ENCODE measurements at places on chromosomes 7 and 10.

- DNase-seq, result no peak
Observed at GRCh38 chr7:100567751-100568175, 5.9 kb downstream of the SAP25 start.

- no peak for DNase-seq
Observed at GRCh38 chr10:12507165-12507850, 158.0 kb downstream of the CAMK1D start.

DNA sequence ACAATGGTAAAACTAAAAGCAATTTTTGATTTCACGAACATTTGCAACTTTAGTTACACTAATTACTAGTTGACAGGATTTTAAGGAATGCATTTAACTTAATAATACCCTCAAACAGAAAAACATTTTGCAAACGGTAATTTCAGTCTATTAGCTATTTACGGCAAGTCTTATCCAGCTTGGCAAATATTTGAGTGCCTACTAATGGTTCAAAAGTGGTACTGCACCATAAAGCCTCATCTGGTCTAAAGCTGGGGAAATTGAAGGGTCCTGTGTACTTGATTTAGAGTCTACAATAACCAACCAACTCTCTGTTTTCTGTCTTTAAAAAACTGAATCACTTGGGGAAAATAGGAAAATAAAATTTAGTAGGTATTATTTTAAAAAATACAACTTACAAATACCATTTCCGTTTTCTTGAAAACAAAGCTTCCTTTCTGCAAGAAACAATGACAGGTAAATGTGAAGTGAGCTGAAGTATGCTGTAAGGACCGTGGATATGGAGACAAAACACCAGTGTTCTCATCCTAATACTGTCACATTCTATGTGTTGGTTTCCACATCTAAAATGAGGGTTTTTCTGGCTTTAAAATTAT lies 142.3 kb downstream of the VPS50 start:
- peak; percentile 24 for DNase-seq

GRCh38 chr7:47080816-47081215 lies 501.1 kb downstream of the TNS3 start:
- no peak for DNase-seq

GRCh38 chr10:31477584-31477983 lies 158.6 kb downstream of the ZEB1 start:
- DNase-seq, result no peak

GRCh38 chr10:84824525-84824924 lies 496.1 kb downstream of the CCSER2 start:
- DNase-seq, result no peak

- no peak for DNase-seq
Observed at GRCh38 chr10:132563485-132564248, 26.1 kb downstream of the INPP5A start.

DNA sequence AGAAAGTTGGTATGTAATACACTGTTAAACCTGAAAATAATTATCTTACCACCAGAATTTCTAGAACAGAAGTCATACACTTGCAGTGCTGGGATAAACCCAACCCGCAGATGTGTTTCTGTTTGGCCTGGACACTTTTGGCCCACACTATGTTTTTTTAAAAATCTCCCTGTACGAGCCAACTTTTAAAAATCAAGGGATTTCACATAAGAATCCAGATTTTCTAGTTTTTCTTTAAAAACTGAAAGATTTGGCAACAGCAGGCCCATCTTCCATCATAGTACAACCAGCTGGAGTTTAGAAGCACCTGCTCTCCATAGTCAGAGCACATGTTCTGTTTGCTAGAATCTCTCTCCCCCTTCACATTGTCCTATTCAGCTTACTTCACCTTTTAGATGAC lies 74.0 kb downstream of the TLL2 start:
- DNase-seq, result no peak
